ENCODE measurements at places on chromosomes 4 and X.

GRCh38 chrX:51158231-51158630 is 174.4 kb upstream of the NUDT10 start:
- no peak for DNase-seq

DNA sequence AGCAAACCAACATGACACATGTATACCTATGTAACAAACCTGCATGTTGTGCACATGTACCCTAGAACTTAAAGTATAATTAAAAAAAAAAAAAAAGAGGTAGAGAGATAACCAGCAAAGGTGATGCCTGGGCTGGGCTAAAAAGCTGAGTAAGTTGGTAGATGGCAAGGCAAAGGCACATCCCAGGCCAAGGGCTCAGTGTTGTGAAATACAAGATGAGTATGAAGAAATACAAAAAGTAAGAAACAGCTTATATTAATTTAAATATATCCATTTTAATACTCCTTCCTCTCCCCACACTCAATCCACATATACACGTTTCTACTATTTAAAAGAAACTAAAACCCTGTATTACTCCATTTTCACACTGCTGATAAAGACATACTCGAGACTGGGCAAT is 25.8 kb downstream of the TEC start:
- DNase-seq: no peak

DNA sequence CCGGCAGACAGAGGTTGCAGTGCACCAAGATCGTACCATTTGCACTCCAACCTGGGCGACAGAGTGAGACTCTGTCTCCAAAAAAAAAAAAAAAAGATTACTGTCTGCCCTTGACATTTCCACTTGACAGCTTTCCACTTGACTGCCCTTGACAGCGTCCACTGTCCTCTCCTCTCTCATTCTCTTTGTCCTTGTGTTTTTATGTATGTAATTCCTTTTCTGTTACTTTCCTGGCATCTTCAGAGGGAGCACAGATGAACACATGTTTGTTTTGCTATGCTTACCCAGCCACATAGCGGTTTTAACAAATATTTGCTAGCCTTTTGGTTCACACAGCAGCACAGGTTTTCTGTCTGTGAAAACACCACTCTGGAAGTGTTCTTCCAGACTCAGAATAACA is 26.2 kb downstream of the SYAP1 start:
- no peak for DNase-seq

DNA sequence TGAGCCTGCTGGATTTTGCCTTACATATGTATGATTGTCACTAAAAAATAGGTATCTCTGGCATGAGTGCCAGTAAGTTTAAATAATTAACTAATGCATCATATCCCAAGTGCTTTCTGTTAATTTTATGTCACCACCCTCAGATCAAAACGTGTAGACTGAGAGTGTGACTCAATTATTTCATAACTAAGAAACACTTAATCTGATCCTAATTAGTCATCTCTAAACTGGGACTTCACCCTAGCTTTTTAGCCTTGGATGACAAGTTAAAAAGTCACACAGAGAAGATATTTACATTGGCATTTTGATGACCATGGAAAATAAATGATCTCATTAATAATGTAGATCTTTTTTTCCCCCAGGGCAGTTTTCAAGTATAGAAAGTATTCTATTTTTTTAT is 23.1 kb upstream of the SLC6A14 start:
- DNase-seq: no peak

DNA sequence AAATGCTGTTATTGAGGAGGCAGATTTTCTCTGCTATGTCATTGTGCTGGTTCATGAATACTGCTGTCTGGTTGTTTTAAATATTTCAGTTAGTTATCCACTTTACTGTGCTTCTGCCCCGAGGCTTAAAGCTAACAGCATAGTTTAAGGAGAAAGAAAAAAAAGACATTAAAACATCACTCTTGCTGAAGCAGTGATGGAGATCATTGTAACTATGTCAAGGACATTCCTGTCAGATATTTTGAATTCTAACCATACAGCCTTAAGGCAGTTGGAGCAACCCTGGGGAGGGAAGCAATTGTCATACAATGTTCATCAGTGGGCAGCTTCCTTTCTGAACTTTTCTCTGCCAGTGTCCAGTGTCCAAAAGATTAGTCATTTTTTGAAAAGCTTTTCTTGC is 199.0 kb upstream of the DDX53 start:
- DNase-seq: no peak

DNA sequence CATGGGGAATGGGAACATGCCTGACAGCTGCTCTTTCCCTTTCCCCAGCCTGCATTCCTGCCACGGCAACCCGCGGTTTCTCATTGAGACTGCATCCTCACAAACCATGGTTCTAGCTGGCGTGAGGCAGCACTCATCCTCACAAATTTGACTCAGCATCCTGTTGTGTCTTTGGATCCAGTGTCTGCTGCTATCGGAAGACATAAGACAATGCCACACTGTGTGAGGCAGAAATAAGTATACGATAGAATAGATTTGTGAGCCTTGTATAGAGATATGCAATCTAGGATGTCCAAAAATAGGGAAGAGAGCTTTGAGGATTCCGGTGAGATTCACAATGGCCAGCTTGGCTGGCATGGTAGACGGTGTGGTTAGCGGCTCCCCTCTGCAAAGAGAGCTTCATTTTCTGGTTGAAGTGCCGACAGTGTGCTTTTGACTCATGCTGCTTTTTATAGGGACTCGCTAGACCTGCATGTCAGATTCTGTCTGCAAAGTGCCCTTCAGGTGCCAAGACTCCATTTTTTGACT is 161.3 kb upstream of the PSAPL1 start:
- DNase-seq: no peak

GRCh38 chr4:94276204-94276603 is 66.4 kb downstream of the HPGDS start:
- DNase-seq: no peak

DNA sequence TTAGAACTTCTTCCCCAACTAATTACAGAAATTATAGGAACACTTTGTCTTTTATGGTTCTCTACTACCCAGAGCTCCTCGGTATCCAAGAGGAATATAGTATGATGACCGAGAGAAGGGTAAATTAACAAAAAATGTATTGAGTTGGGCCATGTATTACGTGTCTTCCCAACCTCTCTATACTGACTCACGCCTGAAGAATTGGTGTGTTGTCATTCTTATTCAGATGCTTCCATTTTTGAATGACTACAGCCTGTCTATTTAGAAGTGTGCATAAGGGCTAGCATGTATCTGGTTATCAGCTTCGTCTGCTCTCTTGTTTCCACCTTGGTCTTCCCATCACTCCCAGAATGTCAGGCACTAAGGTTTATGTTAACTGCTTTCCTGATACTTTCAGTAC is 24.5 kb upstream of the SCD5 start:
- no peak for DNase-seq

GRCh38 chrX:91434351-91435168 is at the start of gene PABPC5:
Gene PABPC5, plus strand, starts transcription at chrX:91434839. Its CDS starts 739 bp downstream, at chrX:91435578.
- no peak for DNase-seq

GRCh38 chr4:99438405-99438780 is 3.3 kb upstream of the ADH7 start:
- no peak for DNase-seq
